ENCODE measurements at places on chromosomes 3 and 15.

DNA sequence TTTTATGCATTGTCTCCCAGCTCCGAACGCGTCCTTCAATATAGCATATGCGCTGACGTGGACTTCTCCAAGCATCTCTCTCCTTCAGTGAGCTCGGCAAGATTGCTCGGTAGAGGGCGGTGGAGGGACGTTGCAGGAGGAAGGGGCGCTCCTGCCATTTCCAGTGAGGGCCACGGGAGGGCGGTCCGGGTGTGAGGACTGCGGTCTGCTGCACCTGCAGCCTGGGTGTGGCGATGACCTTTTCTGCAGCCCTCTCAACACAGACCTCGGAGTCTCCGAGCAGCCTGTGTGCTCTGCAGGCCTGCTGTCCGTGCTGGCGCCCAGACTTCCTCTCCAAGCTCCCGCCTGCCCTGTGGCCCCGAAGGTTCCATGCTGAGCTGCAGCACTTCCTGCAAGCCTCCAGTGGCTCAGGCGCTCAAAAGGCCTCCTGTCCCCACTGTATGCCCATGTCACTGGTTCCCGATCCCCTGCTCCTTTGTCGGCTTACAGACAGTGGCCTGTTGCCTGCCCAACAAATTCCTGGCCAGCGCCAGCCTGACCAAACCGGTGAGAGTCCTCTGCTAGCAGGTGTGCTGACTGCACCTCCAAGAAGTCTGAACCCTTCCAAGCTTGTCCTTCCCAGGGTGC is 8.9 kb upstream of the RTP3 start:
- peak; percentile 75 for DNase-seq

DNA sequence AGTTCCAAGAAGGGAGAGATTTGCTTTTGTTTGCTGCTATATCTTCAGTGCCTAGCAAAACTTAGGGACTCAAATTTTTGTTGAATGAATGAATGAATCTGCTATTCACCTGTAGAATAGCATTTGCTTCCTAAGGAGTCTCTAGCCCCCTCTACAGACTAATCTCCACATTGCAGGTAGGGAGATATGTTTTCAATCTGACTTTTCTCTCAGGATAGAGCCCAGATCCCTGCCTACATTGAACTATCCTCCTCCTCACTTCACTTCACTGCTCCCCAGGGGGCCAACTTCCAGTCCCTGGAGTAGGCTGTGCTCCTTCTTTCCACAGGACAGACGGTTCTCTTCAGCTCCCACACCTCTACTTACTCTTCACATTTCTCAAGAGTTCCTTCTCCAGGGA is 81.9 kb upstream of the PTX3 start:
- DNase-seq = no peak

- no peak for DNase-seq
These were observed 226.8 kb upstream of the BHLHE40 start for GRCh38 chr3:4752201-4753072.

DNA sequence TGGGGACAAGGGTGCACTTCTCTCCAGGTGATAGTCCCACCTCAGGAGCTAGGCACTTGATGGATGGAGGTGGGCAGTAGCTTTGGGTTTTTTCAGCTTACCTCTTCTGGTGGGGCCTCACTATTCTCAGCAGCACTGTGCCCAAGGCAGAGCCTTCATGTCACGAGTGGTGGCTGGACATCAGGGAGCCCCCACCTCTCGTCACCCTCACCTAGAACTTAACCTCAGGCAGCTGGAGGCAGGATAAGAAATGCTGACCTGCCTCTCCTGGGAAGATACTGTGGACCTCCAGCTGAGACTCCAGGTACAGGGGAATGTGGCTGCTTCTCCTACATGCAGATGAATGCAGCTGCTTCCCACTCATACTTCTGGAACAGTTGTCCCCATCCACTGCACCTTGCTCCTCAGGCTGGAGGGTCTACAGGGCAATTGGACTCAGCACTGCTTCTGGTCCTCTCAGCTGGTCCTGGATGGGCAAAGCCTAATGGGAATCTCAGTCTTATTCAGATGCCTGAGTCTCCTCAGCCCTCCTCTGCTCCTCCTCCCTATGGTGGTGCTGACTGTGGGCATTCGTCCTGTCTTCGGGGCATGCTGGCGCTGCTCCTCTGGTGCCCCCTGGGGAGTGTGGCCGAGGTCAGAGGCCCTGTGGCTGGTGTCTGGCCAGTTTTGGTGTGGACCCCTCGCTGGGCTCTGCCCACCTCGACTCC is 129.9 kb downstream of the KLF13 start:
- no peak for DNase-seq

GRCh38 chr15:74995779-74996765 is 709 bp downstream of the SCAMP5 start:
- DNase-seq = no peak

DNA sequence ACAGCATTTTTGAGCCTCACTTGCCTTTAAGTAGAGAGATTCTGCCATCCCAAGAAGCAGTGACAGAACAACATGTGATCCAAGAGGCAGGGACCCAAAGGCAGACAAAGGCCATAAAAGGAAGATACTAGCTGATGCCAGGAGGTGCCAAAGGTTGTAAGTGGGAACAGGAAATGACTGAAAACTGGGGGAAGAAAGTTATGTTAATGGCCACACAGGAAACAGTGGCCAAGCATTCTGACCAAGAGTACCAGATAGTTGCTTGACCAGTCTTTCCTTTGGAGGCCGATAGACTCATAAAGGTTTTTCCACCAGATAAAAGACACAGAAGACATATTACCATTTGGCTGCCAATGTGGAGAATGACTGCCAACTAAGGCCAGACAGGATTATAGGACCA is 274.5 kb upstream of the PEX5L start:
- DNase-seq = no peak

- no peak for DNase-seq
These were observed 61.3 kb downstream of the TBL1XR1 start for GRCh38 chr3:177135841-177136492.

GRCh38 chr3:141012571-141012970 is 38.6 kb upstream of the SPSB4 start:
- DNase-seq = no peak

- DNase-seq = no peak
These were observed 11.2 kb downstream of the CEP19 start for GRCh38 chr3:196700801-196701200.

GRCh38 chr3:76930712-76931111 is 109.2 kb upstream of the ROBO2 start:
- DNase-seq = no peak

GRCh38 chr3:26484140-26484539 is 138.4 kb upstream of the LRRC3B start:
- DNase-seq = no peak

- DNase-seq = no peak
These were observed 276.2 kb upstream of the TBC1D5 start for GRCh38 chr3:18018491-18019160.

GRCh38 chr3:151219056-151219455 is 16.0 kb upstream of the GPR171 start:
- no peak for DNase-seq

GRCh38 chr3:191592105-191592504 is 131.1 kb downstream of the PYDC2 start:
- DNase-seq = no peak

DNA sequence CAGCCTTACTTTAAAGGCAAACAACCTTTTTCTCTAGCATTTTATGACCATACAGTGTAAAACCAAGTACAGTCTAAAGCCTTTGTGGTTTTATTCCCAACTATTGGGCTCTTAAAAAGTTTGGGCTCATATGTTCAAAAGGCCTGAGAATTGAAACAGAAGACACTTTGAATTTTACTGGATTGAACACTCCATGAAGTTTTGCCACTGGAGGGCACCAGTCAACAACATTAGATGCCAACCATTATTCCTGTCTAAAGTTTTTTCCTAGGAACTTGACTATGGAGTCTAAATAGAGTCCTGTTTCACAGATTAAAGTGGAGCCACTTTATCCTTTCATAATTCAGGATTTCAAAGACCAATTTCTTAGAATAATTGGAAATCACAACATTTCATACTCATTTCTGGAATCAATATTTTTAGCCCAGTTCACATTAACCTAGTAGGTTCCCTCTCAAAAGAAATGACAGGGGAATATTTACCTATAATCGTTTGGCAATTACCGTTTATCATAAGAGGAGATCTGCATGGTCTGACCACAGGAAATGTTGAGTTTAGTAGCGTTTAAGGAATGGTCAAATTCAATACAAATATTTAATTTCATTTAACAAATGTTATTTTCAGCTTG is 244.1 kb upstream of the PDZRN3 start:
- DNase-seq = no peak

- DNase-seq = no peak
These were observed 400.8 kb upstream of the SUCLG2 start for GRCh38 chr3:68055215-68055614.

- DNase-seq = no peak
These were observed 119.3 kb downstream of the P3H2 start for GRCh38 chr3:190001426-190001825.

DNA sequence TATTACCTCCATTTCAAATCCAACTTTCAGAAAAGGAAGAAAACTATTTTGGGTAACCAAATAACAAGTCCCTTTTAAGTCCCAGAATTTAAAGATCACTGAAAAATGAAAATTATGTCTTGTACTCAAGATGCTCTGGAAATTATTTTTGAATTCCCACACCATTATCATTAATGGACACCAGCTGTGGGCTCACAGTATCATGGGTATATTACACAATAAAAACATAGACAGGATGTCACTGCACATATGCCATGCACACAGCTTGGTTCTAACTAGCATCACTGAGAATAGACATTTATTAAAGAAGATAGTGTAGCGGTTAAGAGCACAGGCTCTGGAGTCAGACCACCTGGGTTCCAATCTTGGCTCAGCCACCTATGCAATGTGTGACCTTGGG is 130.4 kb downstream of the FRMD5 start:
- no peak for DNase-seq

DNA sequence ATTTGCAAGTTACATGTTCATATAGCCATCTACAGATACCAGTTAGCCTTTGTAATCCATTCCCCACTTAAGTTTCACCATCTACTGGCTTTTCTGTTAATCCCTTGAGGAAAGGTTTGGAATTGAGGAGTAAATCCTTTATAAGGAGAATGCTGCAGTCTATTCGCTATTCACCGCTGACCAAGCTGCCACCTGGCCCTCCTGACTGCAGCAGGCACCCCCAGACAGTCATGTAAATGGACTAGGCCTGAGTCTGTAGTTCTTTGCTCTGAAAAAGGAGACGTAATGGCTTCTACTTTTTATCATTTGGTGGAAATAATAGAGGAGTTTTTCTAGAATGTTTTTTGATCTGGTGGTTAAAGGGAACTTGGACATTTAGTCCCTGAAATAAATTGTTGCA is 3.2 kb downstream of the HIGD2B start:
- no peak for DNase-seq

- peak; percentile 25 for DNase-seq
These were observed 32.3 kb downstream of the PAQR9 start for GRCh38 chr3:142931222-142931621.

GRCh38 chr15:98717942-98718341 is 69.6 kb downstream of the IGF1R start:
- DNase-seq = no peak

DNA sequence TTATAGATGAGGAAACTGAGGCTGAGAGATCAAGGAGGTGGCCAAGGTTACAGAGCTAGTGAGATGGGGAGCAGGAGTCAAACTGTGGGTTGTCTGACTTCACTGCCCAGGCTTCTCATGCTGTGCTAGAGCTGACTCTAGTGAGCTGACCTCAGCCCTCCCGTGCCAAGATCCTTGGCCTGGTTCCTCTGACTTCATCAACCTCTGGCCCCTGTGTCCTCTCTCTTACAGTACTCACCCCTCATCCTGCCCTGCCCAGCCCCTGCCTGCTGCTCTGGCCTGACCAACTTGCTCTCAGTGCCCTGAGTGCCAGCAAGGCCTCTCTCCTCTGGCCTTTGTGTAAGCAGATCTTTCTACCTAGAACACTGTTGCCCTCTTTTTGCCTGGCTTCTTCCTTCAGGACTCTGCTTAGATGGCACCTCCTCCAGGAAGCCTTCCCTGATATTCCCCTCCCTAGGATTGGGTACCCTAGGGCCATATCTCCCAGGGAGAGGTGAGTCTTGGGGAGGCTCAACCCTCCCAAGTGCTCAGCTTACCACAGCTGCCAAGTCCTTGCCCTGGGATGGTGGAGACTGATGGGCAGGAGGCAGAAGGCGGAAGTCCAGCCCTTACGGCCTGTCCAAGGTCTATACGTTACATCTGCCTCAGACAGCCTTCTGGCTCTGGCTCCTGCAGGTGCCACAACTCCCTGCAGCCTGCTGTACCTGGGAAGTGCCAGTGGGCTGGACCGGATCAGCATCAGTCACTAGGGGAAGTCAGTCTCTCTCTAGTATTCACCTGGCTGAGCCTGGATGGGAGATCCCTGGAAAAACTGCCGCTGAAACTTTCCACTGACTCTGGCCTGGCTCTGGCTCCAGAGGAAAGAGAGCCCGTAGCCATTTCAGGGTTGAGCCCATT is 36.3 kb upstream of the FAM107A start:
- DNase-seq = no peak

DNA sequence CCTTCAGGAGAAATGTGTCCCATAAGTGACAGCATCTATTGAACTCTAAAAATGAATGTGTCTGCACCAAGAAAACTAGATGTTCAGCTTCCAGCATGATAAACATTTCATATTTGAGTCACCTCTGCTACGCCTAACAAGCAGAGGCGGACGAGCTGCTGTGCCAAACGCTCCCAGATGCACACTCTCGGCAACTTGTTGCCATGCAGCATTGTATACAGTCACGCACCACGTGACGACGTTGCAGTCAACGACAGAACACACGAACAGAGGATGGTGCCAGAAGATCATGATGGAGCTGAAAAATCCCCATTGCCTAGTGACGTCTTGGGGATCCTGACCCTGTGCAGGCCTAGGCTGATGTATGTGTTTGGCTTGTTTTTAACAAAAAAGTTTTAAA is 137.5 kb downstream of the XXYLT1 start:
- DNase-seq = no peak

GRCh38 chr3:150729682-150730360 is 26.1 kb upstream of the ERICH6 start:
- DNase-seq = no peak

DNA sequence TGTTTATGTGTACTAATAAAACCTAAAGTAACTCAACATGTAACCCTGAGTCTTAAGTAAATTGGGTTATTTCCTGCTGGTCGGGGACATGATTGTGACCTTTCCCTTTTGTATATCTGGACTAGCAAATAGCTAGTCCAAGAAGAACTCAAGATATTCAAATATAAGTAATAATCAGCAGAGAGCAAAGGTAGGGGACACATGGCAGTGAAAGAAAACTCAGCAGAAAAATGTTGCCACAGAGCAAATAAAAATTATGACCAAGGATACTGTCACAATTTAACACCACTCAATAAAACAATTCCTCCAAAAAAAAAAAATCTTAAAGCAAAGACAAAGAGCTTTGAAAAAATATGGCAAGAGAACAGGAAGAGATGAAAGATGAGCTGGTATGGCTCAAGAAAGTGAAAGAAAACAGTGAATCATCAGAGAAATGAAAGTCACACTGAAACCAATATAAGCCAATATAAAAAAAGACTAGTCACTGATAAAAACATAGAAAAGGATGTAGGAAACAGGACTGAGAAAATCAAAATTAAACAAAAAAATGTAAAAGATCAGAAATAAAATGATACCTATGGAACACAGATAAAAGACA is 43.4 kb downstream of the HLTF start:
- no peak for DNase-seq

GRCh38 chr15:27382361-27383025 is 411.5 kb downstream of the GABRG3 start:
- no peak for DNase-seq

- DNase-seq = no peak
These were observed 362.6 kb downstream of the LPP start for GRCh38 chr3:188516515-188516914.

- no peak for DNase-seq
These were observed 93.4 kb downstream of the CCNL1 start for GRCh38 chr3:157066335-157067098.

GRCh38 chr15:85800478-85801123 is 5.9 kb upstream of the KLHL25 start:
- no peak for DNase-seq

Measured in stimulated activated CD8-positive, alpha-beta memory T cell treated with anti-CD3 and anti-CD28 coated beads, Interleukin-7, amount 100 ng/mL, for 48 hours (primary cell).